ENCODE measurements at places on chromosomes 16 and 17. TPM values are rescaled to one million over a fixed set of nuclear protein-coding genes. Genes with fewer than 3 reads are reported as not detected.

The MYH8 gene
- not detected for total RNA-seq

The TMEM204 gene
- total RNA-seq: 0.08 TPM

The ASPA gene
- not detected for total RNA-seq

The SLC9A5 gene
- 1.6 TPM for total RNA-seq

The CSHL1 gene
- not detected for total RNA-seq

The ATP1B2 gene
- total RNA-seq: 0.08 TPM

The VASN gene
- 3.6 TPM for total RNA-seq

The TAC4 gene
- total RNA-seq: not detected

The KRTAP4-1 gene
- total RNA-seq: 0.24 TPM

Measured in A549 treated with dexamethasone at 1 μM for 4 hours (cell line).